ENCODE measurements at places on chromosomes 1 and 21. TPM values are rescaled to one million over a fixed set of nuclear protein-coding genes. Genes with fewer than 3 reads are reported as not detected.

DNA sequence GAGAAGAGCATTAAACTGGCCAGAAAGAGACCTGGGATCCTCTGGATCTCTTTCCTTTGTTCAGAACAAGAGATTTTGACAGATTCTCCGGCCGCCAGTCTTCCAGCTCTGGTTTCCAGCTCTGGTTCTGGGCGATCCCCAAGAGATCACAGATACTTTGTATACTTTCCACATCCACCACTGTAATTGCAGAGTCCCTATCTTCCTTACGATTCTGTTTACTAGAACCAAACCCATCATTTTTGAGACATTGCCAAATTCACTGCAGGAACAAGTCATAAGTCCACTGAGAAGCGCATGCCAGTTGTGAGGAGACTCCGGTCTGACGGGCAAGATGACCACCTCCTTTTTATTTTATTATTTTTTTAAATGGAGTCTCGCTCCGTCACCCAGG, 505.2 kb downstream of the SMYD3 start:
- H3K4me3 ChIP-seq: no peak overlapping the region
- H3K27me3 ChIP-seq: no peaks in the 10 kb centered on the region
- no peaks in the 10 kb centered on the region for H3K36me3 ChIP-seq
- no peak for DNase-seq

GRCh38 chr1:113976609-113977278, 2.5 kb upstream of the OLFML3 start:
- H3K4me3 ChIP-seq: peak overlapping the region; percentile 41
- DNase-seq: no peak

DNA sequence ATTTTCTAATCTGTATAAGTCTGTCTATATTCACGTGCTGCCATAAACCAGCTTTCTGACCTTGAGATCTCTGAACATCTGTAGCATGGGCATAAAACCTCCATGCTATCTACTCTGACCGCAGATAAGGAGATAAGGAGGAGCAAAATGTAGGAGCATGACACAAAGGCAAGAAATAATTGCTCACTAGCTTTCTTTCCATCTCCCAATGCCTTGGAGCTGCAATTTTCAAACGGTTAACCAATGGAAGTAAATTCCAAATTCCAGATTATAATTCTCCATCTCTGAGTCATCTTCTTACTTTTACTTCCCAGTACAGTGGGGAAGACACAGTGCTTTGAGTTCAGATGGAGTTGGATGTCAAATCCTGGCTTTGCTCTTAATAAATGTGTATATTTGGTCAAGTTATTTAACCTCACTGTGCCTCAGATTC, 41.6 kb downstream of the CD58 start:
- H3K4me1 ChIP-seq: 0 out of 2 replicates have a peak, but pooled peaks cover 5% of the 10 kb centered on the region
- DNase-seq: no peak
- H3K36me3 ChIP-seq: peaks cover 16% of the 10 kb centered on the region
- peaks cover 26% of the 10 kb centered on the region for H3K27me3 ChIP-seq
- no peak overlapping the region for H3K27ac ChIP-seq

GRCh38 chr1:190453550-190453949, 24.1 kb downstream of the BRINP3 start:
- no peaks in the 10 kb centered on the region for H3K27me3 ChIP-seq
- H3K4me3 ChIP-seq: no peak overlapping the region
- H3K4me1 ChIP-seq: peaks cover 6% of the 10 kb centered on the region
- H3K36me3 ChIP-seq: no peaks in the 10 kb centered on the region
- no peak overlapping the region for H3K27ac ChIP-seq

GRCh38 chr1:47190857-47191256, 1.0 kb upstream of the PDZK1IP1 start:
- no peaks in the 10 kb centered on the region for H3K36me3 ChIP-seq
- no peak overlapping the region for H3K27ac ChIP-seq
- no peak for DNase-seq
- no peak overlapping the region for H3K4me3 ChIP-seq
- H3K4me1 ChIP-seq: peaks cover 37% of the 10 kb centered on the region
- H3K27me3 ChIP-seq: peaks cover 40% of the 10 kb centered on the region

DNA sequence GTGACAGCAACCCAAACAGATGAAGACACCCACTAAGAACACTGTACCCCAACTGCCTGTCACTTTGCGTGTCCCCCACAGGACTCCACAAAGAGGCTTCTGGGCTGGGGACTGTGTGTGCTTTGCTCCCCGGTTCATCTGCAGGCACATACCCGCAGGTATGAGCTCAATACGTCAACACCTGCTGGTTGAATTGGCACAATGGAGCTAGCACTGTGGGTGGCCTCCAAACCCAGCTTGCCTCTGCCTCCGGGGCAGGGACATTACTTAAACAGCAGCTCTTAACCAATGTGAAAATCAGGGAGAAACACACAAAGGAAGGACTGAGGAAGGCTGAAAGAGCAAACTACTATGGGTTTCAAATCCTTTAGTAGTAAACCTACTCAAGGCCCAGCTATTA, 140.2 kb upstream of the TIAM1 start:
- DNase-seq: no peak
- H3K4me3 ChIP-seq: no peak overlapping the region
- H3K27me3 ChIP-seq: peaks cover 6% of the 10 kb centered on the region
- peaks cover 9% of the 10 kb centered on the region for H3K4me1 ChIP-seq
- H3K36me3 ChIP-seq: peaks cover 41% of the 10 kb centered on the region

DNA sequence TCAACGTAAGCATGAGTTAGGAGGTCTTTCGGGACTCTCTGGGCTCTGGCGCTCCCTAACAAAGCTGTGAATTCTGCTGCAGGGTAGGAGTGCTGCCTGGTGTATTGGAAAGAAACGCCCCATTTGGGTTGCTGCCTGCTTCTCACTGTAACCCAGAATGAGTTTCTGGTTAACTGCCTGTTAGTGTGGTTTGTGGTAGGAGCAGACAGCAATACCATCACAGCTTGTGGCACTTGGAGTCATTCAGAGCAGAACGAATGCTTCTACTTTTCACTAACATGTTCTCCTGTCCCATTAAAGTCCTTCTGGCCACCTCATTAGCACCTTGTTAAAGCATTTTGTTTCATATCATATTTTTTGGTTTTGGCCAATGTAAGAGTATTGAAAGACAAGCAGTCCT, 18.1 kb downstream of the MAP3K7CL start:
- no peaks in the 10 kb centered on the region for H3K36me3 ChIP-seq
- H3K27ac ChIP-seq: no peak overlapping the region
- no peaks in the 10 kb centered on the region for H3K4me1 ChIP-seq
- no peak for DNase-seq

DNA sequence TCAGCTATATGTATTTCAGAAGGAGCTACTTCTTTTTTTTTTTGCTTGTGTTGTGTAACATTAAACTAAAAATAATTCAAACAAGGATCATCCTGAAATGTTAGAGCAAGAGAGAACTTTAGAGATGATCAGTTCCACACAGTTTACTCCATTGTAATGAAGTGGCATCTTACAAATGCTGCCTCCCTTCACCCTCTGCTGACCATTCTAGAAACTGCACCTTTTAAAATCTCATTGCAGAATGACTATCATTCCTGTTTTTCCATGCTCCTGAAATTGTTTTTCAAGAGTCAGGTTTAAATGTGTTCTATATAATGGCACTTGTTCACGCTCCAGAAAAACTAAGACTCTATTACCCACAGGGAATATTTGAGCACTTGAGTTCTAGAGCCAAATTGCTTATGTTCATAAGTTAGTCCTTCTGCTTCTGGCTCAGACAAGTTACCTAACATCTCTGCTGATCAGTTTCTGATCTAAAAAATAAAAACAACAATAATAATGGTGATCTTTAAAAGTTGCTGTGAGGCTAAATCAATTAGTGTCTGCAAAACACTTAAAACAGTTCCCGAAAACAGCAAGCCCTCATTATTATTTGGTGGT, 21.5 kb upstream of the SLC44A5 start:
- H3K27ac ChIP-seq: no peak overlapping the region
- no peak overlapping the region for H3K4me3 ChIP-seq
- H3K36me3 ChIP-seq: no peaks in the 10 kb centered on the region

DNA sequence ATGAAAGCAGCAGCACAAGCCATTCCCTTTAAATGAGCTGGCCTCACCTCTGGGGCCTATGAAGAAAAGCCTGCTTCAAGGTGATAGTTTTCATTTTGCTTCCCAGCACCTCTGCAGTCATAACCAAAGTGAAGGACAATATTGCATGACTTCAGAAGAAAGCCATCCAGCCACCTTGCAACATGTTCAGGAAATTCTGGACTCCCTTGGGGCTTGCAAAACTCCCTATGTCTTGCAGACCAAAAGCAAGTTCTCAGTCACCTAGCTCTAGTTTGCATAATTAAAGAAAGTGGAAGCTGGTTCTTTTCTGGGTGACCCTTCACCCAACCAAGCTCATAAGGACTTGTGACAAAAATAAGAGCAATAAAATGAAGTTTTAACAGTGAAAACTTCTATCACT, 87.6 kb downstream of the GFI1 start:
- H3K27me3 ChIP-seq: peaks cover 5% of the 10 kb centered on the region
- no peaks in the 10 kb centered on the region for H3K4me1 ChIP-seq
- H3K36me3 ChIP-seq: peaks cover 13% of the 10 kb centered on the region
- DNase-seq: no peak

GRCh38 chr1:31000301-31000700, 65.2 kb downstream of the PUM1 start:
- no peaks in the 10 kb centered on the region for H3K27me3 ChIP-seq
- DNase-seq: no peak
- no peak overlapping the region for H3K4me3 ChIP-seq
- peak overlapping the region; percentile 19 for H3K27ac ChIP-seq
- peaks cover 34% of the 10 kb centered on the region for H3K4me1 ChIP-seq

- DNase-seq: peak; percentile 17
- H3K36me3 ChIP-seq: no peaks in the 10 kb centered on the region
- 0 out of 2 replicates have a peak, but pooled peaks cover 3% of the 10 kb centered on the region for H3K4me1 ChIP-seq
- H3K27ac ChIP-seq: no peak overlapping the region
- H3K4me3 ChIP-seq: no peak overlapping the region
Measured at GRCh38 chr1:112114540-112114939, 125.1 kb upstream of the KCND3 start.

GRCh38 chr1:114323959-114324661, 170.4 kb upstream of the SYT6 start:
- no peaks in the 10 kb centered on the region for H3K4me1 ChIP-seq
- H3K36me3 ChIP-seq: peaks cover 15% of the 10 kb centered on the region
- no peak overlapping the region for H3K4me3 ChIP-seq

- no peak for DNase-seq
- peaks cover 5% of the 10 kb centered on the region for H3K27me3 ChIP-seq
- H3K27ac ChIP-seq: no peak overlapping the region
- no peak overlapping the region for H3K4me3 ChIP-seq
- H3K36me3 ChIP-seq: peaks cover 49% of the 10 kb centered on the region
Measured at GRCh38 chr1:66426239-66426853, 107.6 kb upstream of the SGIP1 start.

DNA sequence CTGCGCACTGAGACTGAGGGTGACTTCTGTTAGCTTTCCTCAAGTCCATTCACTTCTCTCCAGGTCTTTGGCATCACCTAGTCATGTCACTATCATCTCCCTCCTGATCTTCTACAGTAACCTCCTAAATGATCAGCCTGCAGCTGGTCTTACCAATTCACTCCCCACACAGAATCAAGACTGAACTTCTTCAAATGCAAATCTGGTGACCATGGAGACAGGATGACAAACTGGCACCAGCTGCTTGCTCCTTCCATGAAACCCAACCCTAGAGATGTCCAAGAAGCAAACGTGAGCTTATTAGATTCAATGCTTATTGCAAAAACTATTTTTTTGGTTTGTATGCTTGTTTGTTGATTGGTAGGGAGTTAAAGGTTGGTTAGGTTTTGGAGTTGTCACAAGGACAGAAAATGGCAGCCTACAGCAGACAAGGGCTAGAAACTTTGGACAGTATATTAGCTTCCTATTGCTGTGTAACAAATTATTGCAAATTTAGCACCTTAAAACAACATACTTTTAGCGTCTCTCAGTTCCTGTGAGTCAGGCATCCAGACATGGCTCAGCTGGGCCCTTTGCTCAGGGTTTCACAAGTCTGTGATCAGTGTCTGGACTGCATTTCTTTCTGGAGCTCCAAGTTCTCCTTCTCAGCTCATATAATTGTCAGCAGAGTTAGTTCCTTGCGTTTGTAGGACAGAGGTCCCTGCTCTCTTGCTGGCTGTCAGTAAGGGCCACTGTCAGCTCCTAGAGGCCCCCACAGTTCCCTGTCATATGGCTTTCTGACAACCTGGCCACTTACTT, 53.3 kb upstream of the GJA8 start:
- H3K4me1 ChIP-seq: peaks cover 31% of the 10 kb centered on the region
- H3K27ac ChIP-seq: no peak overlapping the region
- no peaks in the 10 kb centered on the region for H3K36me3 ChIP-seq
- no peak for DNase-seq

DNA sequence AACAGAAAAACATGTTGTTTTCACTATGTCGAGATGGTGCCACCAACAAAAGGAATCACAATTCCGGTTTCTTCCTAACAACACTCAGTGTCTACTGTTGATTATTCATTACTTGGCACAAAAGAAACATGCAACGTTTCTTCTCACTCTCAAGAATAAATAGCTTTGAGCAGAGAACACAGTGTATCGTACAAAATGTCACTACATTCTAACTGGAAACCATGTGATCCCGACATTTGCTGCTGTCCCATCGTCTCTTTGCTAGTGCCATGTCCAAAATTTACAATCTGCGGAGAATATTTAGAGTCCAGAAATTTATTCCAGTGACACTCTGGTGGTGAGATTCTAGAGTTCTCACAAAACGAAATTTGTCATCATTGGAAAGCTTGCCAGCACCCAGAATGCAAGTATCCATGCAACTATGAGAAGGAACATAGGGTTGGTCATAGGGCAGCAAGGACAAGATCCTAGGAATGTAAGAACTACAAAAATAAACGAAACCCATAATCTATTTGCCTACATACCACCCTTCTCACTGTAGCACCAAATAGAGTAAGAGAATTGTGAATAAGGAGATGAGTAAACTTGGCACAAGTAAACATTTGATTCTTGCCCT, 505.1 kb downstream of the LTN1 start:
- H3K27ac ChIP-seq: no peak overlapping the region
- no peak overlapping the region for H3K4me3 ChIP-seq
- peaks cover 9% of the 10 kb centered on the region for H3K4me1 ChIP-seq
- DNase-seq: no peak
- H3K27me3 ChIP-seq: no peaks in the 10 kb centered on the region

DNA sequence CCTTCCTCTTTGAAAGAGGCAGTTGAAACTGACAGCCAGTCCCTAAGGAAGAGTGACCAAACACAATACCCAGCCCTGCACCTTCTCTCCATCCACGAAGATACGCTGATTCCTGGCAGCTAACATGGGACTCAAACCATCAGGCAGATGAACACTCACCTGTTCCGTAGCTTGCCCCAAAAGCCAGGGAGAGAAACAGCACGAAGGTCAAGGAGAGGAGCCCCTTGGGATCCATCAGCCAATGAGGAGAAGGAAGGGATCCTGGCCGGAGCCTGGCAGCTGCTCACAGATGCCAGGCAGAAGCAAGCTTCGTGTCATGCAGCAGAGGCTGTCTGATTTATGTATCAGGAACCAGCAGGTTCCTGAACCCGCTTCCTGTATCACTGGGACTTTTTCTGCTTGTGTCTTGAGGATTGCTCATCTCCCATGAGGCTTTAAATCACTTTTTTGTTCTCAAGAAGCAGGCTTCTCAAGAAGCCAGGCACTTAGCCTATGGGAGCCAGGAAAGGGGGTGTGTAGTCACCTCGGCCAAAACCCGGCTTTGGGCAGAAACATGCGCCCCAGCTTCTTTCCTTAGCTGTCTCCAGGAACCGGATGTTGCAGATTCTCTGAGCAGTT, at the start of gene SLAMF1:
TSS of gene SLAMF1 (minus strand) at position 334 of the 618 bp plus-strand sequence. CDS start at position 235, 99 bp downstream.
- H3K4me3 ChIP-seq: no peak within 1 kb of the TSS
- H3K36me3 ChIP-seq: peaks cover 4% of the 10 kb centered on the region
- no peak within 1 kb of the TSS for H3K27ac ChIP-seq
- H3K27me3 ChIP-seq: peaks cover 8% of the 10 kb centered on the region
- DNase-seq: no peak
- H3K4me1 ChIP-seq: peaks cover 14% of the 10 kb centered on the region

ZYG11A gene
- 7.3 TPM for total RNA-seq

NUCKS1 gene
- total RNA-seq: 414 TPM

SLAMF1 gene
- 0.11 TPM for total RNA-seq

TAS1R1 gene
- total RNA-seq: not detected

FCGR2B gene
- 0.11 TPM for total RNA-seq

ATF3 gene
- 12.5 TPM for total RNA-seq

SMCP gene
- total RNA-seq: not detected

All from WTC11 (cell line).